ENCODE measurements at places on chromosomes 3 and 15.
A peak's percentile ranks its signal among the peaks of the same experiment; 100 is the strongest.

DNA sequence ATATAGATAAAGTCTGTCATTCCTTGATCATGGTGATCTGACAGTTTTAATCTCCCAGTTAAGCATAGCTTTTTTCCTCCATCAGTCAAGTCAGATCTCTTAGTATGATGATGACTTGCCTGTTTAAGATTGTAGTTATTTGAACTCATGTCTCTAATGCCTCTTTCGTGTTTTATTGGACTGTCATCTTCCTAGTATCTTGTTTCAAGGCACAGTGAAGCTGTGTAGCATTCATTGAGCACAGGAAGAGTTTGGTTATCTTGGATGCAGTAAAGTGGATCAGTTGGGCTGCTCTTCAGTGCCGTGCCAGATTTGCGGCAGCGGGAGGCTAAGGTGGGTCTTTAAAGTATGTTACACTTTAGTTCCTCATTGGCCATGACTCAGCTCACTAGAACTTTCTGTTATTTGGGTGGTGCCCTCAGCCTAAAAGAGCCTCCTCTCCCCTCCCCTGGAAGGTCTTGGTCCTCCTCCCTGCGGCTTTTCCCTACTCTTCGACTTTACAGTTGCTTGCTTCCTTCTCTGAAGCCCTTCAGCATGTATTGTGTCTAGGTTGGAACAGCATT lies 45.7 kb upstream of the SKOR1 start:
- DNase-seq: no peak

GRCh38 chr3:16335772-16336645 lies 71.0 kb downstream of the OXNAD1 start:
- no peak for DNase-seq

DNA sequence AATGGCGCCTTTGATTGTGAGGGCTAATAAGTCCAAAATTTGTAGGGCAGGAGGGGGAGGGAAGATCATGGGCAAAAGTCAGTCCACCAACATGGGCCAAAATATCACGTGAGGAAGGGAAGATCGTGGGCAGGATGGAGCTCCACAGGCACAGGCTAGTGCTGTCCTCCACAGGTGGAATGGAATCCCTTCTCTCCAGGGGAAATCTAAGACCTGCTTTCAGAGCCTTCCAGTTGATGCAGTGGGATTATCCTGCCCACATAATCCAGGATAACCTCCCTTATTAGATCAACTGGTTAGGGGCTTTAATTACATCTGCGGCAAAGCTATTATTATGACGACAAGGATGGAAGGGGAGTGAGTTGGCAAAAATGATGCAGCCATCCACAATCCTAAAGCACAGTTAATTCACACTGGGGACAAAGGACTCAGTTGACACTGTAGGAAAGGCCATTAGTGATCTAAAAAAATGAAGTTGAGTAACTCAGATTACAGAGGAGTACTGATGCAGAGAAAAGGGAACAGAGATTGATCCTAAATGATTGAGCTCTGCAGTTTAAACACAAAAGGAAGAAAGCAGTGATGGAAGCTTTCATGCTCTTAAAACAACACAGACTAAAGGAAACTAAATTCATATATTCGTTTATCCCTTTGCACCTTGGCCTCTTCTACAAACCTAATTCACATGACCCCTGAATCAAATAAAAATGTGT lies 159.8 kb downstream of the AKAP13 start:
- no peak for DNase-seq

DNA sequence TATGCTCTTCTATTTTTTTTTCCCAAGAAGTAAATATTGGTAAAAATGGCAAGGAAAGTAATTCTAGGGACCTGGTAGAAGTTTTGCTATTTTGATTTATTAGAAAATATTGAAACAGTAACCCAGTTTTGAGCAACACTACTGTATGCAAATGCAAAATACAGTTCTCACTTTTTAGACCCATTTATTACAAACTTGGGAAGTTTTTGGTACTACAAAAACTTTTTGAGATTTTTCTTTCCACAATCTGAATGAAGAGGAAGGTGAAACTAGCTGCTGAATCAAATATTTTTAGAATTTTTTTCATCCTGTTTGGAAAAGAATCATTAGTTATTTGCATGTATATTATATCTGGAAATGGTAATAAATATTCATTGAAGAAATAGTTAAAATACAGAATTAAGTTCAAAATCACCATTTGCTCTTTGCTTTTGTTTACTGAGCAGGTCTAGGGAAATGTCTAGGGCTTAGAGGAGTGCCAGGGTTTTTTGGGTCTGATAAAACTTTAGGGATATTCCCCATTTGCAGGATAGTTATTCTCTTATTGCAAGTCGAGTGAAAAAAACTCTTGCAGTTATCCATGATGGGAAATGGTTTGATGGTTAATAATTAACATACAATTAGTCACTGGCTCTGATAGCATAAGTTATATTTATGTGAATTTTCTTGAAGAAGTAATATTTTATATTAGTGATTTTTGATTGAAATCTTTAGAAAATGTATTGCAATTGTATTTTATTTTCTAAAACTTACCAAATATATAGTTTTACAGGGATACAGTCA lies 47.0 kb downstream of the TCF12 start:
- no peak for DNase-seq

DNA sequence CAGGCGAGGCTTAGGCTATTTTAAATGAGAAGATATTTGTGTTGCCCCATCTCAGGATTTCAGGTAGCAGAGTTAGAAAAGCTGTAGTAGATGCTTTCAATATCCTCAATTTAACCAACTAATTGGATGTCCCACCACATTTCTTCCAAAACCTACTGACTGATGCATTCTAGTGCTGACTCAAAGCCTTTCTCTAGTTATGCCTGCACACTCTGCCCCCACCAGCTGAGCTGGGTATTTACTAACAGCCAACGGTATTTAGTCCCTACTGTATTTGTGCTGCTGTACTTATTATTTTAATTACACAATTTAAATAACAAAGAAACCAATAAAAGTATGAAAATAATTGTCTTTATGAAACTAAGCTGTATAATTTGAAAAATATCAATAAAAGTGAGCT lies 139.5 kb downstream of the OSBPL10 start:
- DNase-seq: no peak

- no peak for DNase-seq
These were observed 6.3 kb upstream of the TFG start for GRCh38 chr3:100702980-100703345.

GRCh38 chr3:23496165-23496564 lies 293.0 kb downstream of the UBE2E2 start:
- DNase-seq: no peak

DNA sequence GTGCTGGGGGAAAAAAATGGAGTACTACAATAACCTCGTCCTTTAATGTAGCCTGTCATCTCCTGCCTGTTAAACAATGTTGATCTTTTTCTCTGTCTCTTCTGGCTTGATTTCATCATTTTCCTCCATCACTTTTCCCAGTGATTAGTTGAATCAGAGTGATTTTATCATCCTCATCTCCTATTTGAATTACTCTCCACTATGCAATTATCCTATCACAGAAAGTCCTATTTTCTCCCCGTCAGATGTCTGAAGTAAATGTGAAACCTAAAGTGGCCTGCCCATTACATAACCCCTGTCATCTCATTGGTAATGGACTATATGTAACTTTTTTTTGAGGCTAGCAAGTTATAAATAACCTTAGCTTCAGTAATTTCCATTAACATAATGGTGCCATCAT lies 201.8 kb downstream of the CACNA2D3 start:
- DNase-seq: no peak

GRCh38 chr15:51620641-51621040 lies 1.9 kb downstream of the DMXL2 start:
- no peak for DNase-seq

- no peak for DNase-seq
These were observed 242.2 kb upstream of the CHRNA7 start for GRCh38 chr15:31788104-31788503.

DNA sequence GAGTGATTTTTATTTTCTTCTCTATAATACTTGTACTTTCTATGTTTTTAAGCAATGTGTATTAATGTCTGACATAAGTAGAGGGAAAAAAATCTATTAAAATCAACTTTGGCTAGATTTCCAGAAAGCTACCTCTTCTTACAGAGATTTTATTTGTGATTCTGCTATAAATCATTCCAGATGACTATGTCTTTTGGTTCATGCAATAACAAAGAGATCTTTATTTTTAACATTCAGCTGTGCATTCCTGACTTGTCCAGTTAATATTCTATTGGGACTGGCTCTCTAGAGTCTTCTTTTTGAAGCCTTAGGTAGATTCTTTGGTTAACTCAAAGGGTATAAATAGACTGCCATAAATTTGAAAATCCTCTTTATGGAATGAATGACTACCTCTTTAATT lies 74.3 kb upstream of the ARPP21 start:
- DNase-seq: no peak

DNA sequence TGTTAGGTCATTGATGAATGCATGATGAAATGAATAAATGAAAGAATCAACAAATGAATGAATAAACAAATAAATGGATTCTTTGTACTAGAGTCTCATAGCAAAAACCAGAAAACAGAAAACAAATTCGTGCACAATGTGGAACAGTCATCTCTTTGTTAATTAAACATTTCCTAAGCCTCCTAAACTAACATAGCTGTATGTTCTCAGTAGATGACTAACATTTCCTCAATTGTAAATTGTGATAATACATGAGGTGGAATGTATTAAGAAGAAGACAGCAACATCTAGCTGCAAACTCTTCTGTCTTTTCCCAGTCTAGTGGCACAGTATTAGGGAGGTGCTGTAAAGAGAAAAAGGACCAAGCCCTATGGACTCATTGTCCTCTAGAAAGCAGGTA lies 1021.0 kb downstream of the MCTP2 start:
- DNase-seq: no peak

- no peak for DNase-seq
These were observed 222.5 kb downstream of the SHQ1 start for GRCh38 chr3:72625602-72626337.

DNA sequence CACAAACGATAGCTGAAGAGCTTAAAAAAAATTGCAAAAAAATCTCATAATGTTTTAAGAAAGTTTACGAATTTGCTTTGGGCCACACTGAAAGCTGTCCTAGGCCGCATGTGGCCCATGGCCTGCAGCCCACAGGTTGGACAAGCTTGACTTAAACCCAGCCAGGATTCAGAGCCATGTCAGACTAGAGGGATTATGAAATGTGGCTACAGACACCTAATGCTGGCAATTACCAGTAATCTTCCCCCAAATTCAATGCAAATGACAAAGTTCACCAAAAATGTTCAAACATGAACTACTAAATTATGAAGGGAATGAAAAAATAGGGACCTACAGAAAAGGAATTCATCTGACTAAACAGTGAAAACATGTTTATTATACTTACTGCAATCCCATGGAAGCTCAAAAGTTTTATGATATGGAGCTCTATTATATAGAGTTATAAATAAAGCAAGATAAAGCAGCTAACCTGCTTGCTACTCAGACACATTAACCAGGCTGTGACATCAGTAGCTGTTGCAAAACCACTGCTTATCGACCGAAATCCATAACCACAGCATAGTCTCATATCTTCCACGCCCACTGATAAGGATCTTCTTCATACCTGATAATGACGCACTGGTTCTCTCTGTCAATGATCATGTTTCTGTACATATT lies 49.2 kb downstream of the LDHAL6B start:
- no peak for DNase-seq

- no peak for DNase-seq
These were observed 44.7 kb downstream of the MBNL1 start for GRCh38 chr3:152313430-152313829.

- no peak for DNase-seq
These were observed 2.3 kb downstream of the SELENOS start for GRCh38 chr15:101275018-101275417.

GRCh38 chr3:170749765-170750477 lies 120.1 kb downstream of the RPL22L1 start:
- no peak for DNase-seq

DNA sequence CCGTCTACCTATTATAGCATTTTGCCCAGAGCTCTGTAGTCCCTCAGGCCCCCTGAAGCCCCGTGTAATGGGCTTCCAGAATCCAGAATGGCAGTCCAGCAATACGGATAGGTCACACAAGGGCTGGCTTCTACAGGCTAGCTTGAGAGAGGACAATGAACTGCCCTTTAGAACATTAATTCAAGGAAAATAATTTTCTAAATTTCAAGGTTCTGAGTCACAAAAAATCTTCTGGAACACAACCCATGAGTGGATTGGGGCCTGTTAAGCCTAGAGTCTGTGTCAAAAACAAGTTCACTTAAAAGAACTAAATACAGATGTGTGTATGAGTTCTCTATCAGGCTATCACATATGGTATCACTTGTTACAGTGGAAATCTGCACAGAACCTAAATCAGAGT lies 28.8 kb downstream of the DCP1A start:
- peak; percentile 29 for DNase-seq

- DNase-seq: no peak
These were observed 324.4 kb upstream of the CFAP20DC start for GRCh38 chr3:59374091-59374817.

DNA sequence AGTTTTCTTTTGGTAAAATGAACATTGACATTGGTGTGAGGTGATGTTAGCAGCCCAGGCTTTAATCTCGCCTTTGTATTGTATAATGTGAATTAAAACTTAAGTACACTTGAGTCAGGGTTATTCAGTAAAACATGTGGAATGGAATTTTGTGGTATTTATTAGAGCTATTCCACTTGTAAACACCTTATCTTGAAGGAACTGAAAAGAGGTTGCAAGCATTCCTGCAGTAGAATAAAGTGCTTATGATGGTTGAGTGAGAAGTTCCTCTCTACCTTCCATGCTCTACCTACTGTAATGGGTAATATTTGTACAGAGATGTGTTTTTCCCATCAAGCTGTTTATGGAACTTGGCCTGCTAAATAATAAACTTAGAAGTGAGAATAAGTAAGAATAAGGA lies 36.1 kb downstream of the HMG20A start:
- no peak for DNase-seq
